EL (cell line): ENCODE measurements at places on chromosomes 6 and 20.

GRCh38 chr20:47274401-47275108, 81.9 kb downstream of the ZMYND8 start:
- DNase-seq = peak; percentile 92

- no peak for DNase-seq
Observed at GRCh38 chr6:105851113-105851580, 235.0 kb upstream of the PRDM1 start.

DNA sequence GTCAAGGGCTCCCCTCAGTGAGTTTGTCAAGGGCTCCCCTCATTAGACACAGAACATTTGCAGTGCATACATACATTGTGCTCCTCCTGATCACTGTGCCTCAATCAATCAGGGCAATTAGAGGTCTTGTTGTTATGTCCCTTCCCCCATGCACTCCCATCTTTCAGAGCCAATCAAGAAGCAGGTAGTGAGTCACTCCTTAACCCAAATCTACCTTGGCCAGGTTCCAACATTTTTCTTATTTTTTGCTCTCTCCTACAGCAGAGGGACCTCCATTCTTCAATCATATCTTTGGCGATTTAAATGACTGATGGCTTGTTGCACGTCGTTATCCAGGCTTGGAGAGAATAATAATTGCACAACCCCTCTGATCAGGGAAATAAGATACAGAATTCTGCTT, 409.9 kb upstream of the SPTLC3 start:
- no peak for DNase-seq

- peak; percentile 29 for DNase-seq
Observed at GRCh38 chr6:159008656-159009288, 8.8 kb upstream of the RSPH3 start.

DNA sequence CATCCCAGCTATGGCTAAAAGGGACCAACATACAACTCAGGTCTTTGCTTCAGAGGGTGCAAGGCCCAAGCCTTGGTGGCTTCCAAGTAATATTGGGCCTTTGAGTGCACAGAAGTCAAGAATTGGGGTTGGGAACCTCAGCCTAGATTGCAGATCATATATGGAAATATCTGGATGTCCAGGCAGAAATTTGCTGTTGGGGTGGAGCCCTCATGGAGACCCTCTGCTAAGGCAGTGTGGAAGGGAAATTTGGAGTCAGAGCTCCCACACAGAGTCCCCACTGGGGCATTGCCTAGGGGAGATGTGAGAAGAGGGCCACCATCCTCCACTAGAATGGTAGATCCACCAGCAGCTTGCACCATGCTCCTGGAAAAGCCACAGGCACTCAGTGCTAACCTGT, 123.5 kb downstream of the PRL start:
- DNase-seq = no peak

- DNase-seq = no peak
Observed at GRCh38 chr20:43926287-43927050, 11.8 kb downstream of the TOX2 start.

DNA sequence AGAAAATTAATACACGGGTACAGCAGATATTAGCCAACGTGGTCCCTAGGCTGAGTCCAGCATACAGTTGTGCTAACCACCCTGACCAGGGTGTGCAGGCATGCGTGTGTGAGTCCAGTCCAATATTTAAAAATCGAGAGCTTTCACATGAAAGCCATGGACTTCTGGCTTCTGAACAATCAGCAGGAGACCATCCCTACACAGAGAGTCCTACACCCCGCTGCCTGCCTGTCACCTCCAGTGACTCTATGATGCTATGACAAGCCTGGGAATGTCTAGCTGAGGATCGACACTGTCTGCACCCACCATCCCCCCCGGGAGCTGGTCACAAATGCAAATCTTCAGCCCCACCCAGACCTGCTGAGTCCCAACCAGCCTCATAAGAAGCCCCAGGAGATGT, 7.9 kb downstream of the ACSS1 start:
- DNase-seq = no peak

GRCh38 chr6:2960935-2961334, 10.4 kb downstream of the SERPINB6 start:
- no peak for DNase-seq

GRCh38 chr6:144104488-144104887, 9.1 kb upstream of the SF3B5 start:
- DNase-seq = no peak

GRCh38 chr20:35196313-35196712, 24.4 kb downstream of the PROCR start:
- DNase-seq = no peak

GRCh38 chr6:35080016-35080680, 61.0 kb downstream of the TCP11 start:
- no peak for DNase-seq

GRCh38 chr20:52593654-52594053, 378.5 kb upstream of the TSHZ2 start:
- DNase-seq = no peak

GRCh38 chr6:116165596-116165995, 39.7 kb upstream of the COL10A1 start:
- no peak for DNase-seq

GRCh38 chr20:60224914-60225313, 266.7 kb downstream of the CDH26 start:
- DNase-seq = peak; percentile 59

DNA sequence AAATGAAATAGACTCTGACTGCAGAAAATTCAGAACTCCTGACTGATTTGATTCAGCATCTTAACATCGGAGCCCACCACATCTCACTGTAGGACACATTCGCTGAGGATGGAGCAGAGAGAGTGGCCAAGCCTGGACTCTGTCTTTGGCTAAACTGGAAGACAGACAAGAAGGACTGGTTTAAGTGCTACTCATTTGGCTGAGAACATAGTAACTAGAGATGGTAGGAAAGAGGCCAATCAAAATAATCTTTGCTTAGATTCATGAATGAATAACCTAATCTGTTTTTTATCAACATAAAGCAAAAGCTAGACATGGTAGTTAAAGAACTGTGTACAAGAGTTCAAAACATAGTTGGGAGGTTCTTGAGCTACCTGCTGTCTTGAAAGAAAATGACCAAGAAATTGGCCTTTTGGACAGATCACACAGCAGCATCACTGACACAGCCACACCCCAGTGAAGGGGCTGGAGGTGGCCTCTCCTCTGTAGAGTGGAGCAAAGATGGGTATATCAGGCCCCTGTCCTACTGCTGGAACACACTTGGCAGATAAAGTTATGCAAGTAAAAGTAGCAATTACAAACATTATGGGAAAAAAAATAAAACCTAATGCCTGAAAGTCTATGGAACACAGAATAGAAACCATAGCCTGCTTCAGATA, 87.1 kb upstream of the NT5E start:
- DNase-seq = no peak

- DNase-seq = no peak
Observed at GRCh38 chr6:49919935-49920644, 43.9 kb downstream of the DEFB114 start.

DNA sequence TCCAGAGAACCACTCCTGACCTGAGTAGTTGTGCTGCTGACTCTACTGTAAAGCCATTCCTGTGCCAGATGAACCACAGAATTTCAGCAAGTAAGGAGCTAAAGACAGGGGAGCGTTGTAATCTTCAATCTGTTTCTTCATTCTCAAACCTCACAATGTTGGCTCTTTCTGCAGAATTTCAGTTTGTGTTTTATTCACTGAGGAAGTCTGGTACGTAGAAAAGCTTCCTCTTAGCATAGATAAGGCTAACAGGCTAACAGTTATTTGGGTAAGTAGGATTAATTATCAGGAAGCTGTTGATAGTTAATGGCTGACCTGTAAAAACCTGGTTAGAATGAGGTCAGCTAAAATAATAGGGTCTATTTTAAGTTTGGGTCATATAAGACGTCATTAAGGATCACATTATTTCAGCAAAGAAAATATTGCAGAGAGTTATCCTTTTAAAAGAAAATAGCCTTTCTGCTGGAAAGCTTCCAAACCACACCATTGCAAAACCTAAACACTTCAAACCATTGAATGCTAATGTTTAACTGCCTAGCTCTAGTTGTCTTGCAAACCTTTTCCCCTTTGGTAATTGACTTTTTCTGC, 14.1 kb upstream of the TENT5A start:
- DNase-seq = peak; percentile 95

GRCh38 chr6:108587258-108588059, 26.7 kb downstream of the FOXO3 start:
- DNase-seq = peak; percentile 89

DNA sequence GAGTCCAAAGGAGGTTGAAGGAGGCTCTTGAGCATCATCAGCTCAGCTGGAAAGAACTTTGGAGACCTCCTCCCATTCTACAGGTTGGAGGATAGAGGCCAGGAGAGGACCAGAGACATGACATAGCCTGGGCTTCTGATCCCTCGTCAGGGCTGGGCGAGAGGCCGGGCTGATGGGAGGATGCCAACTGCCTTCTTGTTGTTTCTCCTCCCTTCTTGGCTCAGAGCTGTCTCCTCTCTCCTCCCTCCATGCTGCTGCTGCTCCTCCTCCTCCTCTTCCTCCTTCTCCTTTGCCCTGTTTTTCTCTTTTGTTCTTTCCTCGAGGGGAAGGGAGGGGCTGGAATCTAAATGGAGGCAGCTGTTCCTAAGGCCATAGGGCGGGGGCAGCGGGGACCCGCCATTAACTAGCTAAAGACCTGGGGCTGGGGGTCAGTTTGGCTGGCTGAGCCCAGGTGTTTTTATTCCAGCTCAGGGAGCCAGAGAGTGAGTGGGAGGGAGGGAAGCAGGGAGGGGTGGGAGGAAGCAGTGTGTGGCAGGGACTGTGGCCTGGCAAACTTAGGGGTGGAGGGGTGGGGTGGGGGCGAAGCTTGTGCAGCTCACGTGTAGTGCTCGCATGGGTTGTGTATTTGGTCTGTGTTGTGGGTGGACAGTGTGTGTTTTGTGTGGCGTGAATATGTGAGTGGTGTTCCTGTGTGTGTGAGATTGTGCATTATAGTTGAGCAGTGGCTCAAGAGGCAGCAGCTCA, 84.8 kb downstream of the CD40 start:
- DNase-seq = no peak

- DNase-seq = peak; percentile 60
Observed at GRCh38 chr6:27312146-27312949, at the start of gene POM121L2. Gene POM121L2 (minus strand): TSS chr6:27312273. CDS start chr6:27312170, 103 bp downstream.

DNA sequence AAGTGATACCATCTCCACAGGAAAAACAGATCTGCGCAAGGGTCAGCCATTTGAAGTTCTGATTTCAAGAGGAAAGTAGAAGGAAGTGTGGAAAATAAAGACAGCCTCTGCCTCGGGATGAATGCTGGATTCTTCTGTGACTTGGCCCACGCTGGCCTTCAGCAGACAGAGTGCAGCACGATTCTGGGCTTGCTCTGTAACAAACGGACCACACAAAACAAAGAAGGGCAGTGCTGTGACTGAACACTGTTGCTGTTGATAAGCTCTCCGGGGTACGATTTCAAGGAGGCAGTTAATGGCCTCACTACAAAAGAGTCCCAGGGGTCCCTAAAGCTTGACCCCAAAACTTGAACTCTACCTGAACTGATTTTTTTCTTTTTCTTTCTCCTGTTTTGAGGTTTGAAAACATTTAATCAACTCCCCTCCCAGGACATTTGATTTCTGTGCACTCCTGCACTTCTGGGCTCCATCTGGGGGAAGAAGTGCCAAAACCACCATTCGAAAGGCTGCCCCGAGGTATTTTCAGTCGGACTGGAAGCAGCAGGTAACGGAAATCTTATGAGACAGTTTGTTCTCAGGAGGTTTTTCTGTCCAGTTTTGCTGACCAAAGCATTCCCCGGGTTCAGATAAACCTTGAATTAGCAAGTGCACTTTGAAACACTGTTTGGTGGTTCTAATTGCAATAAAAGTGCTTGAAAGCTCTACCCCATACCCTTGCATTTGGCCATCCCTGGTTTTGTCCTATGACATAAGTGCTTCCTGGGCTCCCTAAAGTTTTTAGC, 189.6 kb downstream of the MYLK4 start:
- DNase-seq = no peak

DNA sequence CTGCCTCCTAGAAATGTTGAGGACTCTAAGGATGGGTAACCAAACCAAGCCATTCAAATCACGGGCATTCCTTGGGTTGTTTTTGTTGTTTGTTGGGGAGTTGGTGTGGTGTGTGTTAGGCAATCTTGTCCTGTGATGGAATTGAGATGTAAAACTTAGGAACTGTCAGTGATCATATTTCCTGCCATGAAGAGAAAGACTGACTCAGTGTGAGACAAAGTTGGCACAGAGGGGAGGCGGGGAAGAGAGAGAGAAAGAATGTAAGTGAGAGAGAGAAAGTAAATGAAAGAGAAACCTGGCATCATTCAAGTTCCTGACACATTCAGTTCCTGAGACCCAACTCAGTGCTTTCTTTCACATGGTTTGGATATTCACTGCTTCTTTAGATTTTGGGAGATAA, 21.6 kb upstream of the FBXO30 start:
- peak; percentile 77 for DNase-seq

- DNase-seq = no peak
Observed at GRCh38 chr6:168647271-168647670, 206.3 kb downstream of the SMOC2 start.

- no peak for DNase-seq
Observed at GRCh38 chr6:158508450-158508849, 51.4 kb upstream of the TMEM181 start.
